ENCODE measurements at places on chromosomes 13 and 19.

GRCh38 chr19:55447421-55448174 lies 4.5 kb upstream of the SHISA7 start:
- no peak for DNase-seq

- no peak for DNase-seq
Measured at GRCh38 chr19:41238244-41238643, 19.2 kb downstream of the AXL start.

DNA sequence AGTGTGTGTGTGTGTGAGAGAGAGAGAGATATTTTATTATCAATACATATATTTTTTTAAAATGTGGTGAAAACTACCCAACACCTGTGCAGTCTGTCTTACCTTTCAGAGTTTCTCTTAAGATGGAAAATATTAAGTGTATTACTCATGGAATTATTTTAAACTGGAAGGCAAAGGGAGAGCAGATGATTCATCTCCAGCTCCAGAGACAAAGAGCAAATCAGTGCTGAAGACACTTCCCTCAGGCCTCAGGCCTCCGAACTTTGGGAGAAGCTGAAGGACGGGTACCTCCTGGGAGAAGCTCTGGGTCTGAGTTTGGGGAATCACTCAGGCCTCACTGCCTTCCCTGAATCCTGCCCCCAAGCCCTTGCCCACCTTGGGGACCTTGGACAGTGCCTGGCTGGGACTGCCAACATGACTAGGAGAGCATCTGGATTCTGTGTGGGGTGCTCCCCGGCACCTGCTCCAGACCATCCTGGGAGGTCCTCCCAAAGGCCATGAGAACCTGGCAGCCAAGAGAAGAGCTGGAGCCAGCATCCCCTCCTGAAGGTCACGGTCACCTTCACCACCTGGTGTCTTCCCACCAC lies 170.4 kb upstream of the UBL3 start:
- no peak for DNase-seq

DNA sequence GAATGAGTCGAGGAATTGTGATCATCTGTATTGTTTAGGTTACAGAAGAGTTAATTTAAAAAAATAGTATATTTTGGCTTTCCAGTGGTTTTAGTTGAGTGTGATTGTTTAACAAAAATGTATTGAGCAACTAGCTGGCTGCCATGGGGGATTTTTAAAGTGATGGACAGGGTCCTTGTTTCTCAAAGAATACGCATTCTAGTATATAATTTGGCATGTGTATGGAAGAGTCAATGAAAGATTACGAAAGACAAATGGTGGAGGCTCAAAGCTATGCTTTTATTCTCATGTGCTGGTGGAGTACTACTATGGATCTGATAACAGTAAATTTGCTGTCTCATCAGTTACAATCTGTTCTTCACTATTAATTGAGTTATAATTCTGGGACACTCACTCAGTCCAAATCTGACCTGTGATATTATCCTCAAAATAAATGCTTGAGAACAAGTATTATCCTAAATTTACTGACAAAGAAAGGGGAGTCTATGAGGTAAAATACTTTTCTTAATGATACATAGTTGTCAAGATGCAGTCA lies 240.0 kb downstream of the GPC6 start:
- DNase-seq, result no peak

GRCh38 chr19:44809577-44810233 lies 802 bp downstream of the BCAM start:
- no peak for DNase-seq

DNA sequence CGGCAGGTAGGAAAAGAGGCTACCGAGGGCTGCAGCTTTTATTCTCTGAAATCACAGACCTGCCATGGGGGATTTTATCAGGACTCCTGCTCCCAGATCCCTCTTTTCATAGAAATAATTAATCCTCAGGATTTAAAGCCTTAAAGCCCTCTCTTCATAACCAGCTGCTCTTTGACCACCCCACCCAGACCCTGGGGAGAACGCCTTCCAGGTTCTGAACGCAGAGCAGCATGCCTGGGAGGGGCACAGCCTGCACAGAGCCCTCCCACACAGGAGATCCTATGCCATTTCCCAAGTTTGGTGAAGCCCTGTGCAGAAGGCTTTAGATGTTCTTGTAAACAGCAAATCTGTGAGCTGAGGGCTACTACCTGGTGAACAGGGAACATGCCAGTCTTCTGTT lies 91.1 kb downstream of the STOML3 start:
- DNase-seq, result no peak

All from AG04449 (cell line).